ENCODE measurements at places on chromosomes 7 and 10. TPM values are rescaled to one million over a fixed set of nuclear protein-coding genes. Genes with fewer than 3 reads are reported as not detected.

The TMEM139 gene
- total RNA-seq = not detected

The HTR5A gene
- total RNA-seq = not detected

The ELAPOR2 gene
- 3.1 TPM for total RNA-seq

The TRPV5 gene
- total RNA-seq = not detected
